ENCODE measurements at places on chromosomes 4 and X. TPM values are rescaled to one million over a fixed set of nuclear protein-coding genes. Genes with fewer than 3 reads are reported as not detected.

GAGE12E gene
- total RNA-seq, result not detected

IL1RAPL1 gene
- total RNA-seq, result 29.5 TPM

LANCL3 gene
- 4.6 TPM for total RNA-seq

CCDC110 gene
- 3.4 TPM for total RNA-seq

ZNF718 gene
- total RNA-seq, result 18.2 TPM

ODAPH gene
- not detected for total RNA-seq

Measured in dorsolateral prefrontal cortex (tissue), 122 donors.